Activated CD4-positive, alpha-beta T cell treated with anti-CD3 and anti-CD28 coated beads for 4 hours (primary cell): ENCODE measurements at places on chromosomes 2 and 18.

- DNase-seq: no peak
Measured at GRCh38 chr2:197875763-197876162, 71.4 kb downstream of the PLCL1 start.

GRCh38 chr2:224646242-224646846, 61.2 kb upstream of the CUL3 start:
- DNase-seq: no peak

GRCh38 chr2:173647681-173648311, 293.1 kb downstream of the CDCA7 start:
- DNase-seq: no peak

DNA sequence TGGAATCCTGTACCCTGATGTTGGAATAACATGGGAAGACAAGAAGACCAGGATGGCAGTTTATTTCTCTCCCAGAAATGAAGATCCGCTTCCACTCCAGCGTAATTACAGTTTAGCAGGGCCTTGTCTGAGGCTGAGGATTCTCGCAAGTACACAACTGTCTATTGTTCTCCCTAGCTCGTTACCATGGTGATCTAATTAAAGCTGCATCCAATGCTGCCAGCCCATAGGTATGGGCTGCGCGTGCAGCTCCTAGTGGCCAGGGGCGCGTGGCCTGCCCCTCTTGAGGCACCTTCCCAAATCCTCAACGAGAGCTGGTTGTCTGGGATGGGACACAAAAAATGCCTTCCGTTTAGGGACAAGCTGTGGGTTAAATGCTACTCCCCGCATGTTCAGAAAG, 344.9 kb downstream of the CYRIA start:
- DNase-seq: no peak

GRCh38 chr2:158618891-158619490, 162.2 kb downstream of the PKP4 start:
- no peak for DNase-seq

DNA sequence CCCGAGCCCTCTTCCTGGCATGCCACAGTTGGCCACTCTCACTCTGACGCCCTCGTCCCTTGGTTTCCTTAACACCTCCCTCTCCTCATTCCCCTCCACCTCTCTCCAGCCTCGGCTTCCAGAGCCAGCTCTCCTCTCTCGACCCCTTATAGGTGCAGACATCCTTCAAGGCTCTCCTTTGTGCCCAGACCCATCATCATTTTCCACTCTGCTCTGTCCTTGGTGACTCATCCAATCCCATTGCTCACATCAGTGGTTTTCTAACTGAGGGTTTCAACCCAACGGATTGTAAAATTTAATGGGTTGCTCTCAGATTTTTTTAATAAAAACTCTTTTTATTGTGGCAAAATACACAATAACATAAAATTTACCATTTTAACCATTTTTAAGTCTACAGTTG, 6.2 kb downstream of the ST8SIA5 start:
- DNase-seq: no peak

DNA sequence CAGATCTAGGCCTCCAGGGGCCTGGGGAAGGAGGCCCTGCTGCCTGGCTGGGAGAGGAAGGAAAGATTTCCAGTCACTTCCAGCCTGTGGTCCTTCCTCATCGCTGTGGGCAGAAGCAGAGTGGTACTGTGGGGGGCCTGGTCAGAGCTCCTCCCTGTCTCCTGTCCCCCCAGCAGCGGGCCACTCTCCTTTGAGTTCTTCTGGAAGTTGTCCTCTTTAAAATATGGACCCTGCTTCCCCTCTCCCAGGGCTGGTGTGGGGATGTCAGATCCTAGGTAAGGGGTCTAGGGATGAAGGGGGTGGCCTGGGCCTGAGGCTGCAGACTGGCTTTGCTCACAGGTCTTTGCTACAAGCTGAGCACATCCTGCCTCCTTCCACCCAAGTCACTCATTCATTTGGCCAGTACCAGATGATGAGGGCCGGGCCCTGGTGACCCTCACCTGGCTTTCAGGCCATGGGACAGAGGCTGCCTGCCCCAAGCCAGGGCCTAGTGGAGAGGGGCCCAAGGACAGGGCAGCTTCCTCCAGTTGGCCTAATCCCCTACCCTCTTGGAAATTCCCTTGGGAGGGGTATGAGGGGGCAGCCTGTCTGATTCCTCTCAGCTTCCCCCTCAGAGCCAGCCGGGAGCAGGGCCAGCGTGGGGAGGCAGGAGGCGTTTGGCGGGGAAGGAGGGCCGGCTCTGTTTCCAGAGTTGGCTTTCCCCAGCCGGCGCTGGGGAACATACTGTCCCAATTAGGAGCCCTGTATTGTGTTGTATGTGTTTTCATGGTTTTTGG, 231.9 kb downstream of the DYSF start:
- DNase-seq: no peak
